Cerebellar nuclear complex (tissue), 1 donor: ENCODE measurements at places on chromosomes 7 and 10.
A peak's percentile ranks its signal among the peaks of the same experiment; 100 is the strongest.

- no peak for DNase-seq
Measured at GRCh38 chr7:132187869-132188789, 388.1 kb downstream of the PLXNA4 start.

GRCh38 chr7:157670490-157671357 lies 333.9 kb downstream of the DNAJB6 start:
- DNase-seq = no peak

DNA sequence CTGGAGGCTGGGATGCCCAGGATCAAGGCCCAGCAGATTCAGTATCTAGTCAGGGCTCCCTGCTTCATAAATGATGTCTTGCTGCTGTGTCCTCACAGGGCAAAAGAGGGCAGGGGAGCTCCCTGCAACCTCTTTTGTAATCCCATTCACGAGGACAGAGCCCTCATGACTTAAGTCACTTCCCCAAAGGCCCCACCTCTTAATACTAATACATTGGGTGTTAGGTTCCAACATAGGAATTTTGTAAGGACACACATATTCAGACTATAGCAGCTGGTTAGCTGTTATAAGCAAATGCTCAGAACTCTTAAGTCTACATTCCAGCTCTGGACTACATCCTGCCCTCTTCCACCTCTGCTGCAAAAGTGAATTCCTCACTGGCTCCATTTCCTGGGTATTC lies 63.0 kb downstream of the VOPP1 start:
- DNase-seq = no peak

GRCh38 chr10:78212060-78212785 lies 178.6 kb downstream of the RPS24 start:
- peak; percentile 15 for DNase-seq
